ENCODE measurements at places on chromosomes 5 and 9.
A peak's percentile ranks its signal among the peaks of the same experiment; 100 is the strongest.

DNA sequence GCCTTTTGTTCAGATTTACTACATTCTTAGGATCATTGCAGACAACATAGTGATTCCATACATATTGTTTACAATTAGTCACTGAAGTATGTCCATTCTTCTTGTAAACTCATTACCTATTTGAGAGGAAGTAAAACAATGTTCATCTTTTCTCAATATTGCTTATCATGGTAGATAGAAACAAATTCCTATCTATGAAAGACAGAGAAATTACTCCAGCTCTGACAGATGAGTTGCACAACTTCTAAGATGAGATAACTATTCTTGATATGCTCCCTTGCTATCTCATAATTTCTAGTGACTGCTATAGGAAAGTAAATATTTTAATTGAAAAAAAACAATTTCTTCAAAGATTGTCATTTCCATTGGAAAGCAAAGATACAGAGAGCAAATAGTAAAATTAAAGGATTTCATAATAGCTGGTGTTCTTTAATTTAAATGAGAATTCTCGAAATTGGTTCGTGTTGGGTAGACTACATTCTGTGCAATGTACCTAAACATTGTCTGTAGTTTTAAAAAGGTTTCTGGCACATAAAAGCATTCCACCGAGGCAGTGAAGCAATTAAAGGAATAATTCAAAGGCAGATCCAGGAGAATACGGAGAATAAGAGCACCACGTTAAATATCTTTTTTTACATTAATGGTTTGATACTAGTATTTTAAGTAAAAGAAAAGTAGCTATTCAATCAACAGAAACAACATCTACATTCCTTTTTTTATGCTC is 1029.1 kb upstream of the ACO1 start:
- no peak for DNase-seq

- no peak for DNase-seq
These were observed 343.0 kb downstream of the RAB3C start for GRCh38 chr5:58925627-58926540.

DNA sequence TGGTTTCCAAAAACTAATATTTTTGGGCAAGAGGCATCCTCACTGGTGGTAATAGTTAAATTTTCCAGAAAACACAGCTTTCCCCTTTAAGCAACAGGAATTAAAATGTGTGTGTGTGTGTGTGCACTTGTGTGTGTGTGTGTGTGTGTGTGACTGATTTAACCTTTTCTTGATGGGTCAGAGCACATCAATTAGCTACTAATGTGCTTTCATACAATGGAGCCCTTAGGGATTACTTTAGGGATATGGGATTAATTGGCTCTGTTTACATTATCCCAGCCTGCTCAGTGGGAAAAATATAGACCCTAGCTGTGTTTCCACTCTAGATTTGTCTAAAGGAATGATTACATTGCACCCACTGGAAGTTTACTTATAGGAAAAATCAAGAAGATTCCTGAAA is 6.5 kb downstream of the PLCXD3 start:
- no peak for DNase-seq

GRCh38 chr9:5554254-5554653 is 43.9 kb downstream of the PDCD1LG2 start:
- DNase-seq: no peak

DNA sequence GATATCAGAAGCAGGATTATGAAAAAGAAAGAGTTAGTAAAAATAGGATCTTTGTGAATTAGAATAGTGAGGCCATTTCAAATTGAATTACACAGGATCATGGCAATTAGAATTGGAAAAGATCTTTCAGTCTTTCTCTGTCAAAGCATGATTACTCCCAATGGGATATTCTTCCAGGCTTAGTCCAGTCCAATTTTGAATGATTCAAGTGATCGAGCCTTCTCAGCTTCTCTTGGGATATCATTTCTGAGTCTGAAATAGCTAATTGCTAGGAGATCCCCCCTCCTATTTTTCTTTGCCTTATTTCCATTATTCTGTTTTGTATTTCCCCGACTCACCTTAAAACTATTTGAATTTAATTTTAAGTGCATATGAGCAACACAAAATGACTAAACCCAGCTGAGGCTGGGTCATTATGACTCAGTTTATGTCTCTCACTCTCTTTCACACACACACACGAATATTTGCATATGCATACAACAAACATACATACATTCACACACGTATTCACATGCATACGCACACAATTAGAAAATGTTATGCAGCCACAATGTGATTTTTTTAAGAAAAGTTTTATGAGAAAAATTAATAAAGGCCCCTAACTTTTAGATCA is 34.8 kb upstream of the EFNA5 start:
- no peak for DNase-seq

- DNase-seq: no peak
These were observed 119.5 kb downstream of the NR3C1 start for GRCh38 chr5:143284002-143284401.

- no peak for DNase-seq
These were observed 10.4 kb upstream of the FIBCD1 start for GRCh38 chr9:130949188-130950038.

DNA sequence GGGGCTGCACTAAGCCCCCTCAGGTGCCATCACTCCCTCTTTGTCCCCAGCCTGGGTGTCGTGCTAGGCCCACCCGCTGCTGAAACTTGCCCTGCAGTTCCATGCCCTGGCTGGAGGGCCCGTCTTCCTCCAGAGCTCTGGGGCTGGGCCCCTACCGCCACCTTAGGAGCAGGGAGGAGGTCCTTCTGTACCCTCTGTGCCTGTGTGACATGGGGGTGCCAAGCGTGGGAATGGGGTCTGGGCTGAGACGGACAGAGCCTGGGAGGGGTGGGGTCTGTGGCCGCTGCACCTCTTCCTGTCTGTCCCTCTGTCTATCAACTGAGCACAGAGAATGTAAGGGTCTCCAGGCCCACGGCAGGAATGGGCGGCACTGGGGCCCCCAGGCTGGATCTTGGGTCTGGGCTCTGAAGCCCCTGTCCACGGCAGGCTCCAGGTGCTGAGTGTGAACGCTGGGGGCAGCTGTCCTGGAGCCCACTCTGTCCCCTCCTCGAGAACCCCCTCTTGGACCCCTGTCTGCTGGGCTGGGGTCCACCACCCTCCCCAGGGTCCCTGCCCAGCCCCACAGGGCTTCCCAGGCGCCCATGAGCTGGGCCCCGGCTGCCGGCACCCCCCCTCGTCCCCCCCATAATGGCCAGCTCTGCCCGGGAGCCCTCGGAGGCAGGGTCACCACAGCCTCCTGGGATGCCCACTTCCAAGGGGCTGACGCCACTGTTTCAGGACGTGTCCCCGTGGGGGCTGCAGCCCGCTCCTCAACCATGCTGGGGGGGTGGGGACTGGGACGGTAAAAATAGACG is 15.8 kb upstream of the NRARP start:
- DNase-seq: peak; percentile 5

- no peak for DNase-seq
These were observed 4.2 kb downstream of the TPM2 start for GRCh38 chr9:35685506-35685905.

DNA sequence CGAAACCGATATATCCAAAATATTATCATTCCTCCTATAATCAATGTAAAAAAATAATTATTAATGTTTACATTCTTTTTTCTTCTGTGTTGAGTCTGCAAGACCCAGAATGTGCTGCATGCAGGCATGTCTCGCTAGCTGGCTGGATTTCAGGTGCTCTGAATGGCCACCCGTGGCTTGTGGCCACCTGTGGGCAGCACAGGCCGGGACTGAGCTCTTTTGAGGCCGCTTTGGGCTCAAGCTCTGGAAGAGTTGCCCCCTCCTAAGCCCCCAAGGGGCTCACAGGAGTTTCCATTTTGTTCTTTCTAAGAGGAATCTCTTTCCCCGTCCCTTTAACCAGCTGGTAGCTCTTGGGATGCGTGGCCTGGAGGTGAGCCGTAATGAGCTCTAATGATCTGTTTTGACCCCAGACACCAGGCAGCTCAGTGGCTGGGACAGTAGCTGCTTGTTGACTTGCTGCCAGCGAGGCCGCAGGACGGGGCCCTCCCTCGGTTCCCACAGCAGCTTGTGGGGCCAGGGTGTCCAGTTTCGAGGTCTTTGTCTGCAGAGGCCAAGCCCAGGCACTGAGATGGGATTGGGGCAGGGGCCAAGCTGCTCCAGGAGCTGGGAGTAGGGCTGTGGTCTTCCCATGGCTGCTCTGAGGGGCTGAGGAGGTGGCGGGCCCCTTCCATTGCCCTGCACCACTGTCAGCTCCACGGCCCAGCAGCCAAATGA is 20.8 kb downstream of the ASS1 start:
- DNase-seq: no peak

GRCh38 chr9:108049671-108050494 is 560.3 kb upstream of the KLF4 start:
- DNase-seq: no peak

DNA sequence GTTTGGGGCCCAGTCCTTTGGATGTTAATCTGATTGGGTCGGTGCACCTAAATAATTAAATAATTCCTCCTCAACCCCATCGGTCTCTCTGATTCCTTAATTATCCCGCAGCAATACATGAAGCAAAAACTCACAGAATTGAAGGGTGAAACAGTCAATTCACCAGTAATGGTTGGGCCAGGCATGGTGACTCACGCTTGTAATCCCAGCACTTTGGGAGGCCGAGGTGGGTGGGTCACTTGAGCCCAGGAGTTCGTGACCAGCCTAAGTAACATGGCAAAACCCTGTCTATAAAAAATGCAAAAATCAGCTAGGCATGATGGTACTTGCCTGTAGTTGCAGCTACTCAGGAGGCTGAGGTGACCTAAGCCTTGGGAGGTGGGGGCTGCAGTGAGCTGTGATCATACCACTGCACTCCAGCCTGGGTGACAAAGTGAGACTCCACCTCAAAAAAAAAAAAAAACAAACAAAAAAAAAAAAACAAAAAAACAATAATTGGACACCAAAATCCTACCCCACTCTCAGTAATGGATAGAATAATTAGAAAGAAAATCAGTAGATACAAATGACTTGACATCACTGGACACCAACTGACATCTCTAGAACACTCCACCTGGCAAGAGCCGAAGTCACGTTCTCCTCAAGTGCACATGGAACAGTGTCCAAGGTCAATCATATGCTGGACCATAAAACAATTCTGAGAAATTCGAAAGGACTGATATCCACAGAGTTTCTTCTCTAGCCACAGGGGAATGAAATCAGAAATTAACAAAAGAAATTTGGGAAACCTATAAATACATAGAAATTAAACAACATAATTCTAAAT is 5.3 kb downstream of the ABO start:
- no peak for DNase-seq

GRCh38 chr5:53362521-53362941 is 117.9 kb upstream of the FST start:
- no peak for DNase-seq

DNA sequence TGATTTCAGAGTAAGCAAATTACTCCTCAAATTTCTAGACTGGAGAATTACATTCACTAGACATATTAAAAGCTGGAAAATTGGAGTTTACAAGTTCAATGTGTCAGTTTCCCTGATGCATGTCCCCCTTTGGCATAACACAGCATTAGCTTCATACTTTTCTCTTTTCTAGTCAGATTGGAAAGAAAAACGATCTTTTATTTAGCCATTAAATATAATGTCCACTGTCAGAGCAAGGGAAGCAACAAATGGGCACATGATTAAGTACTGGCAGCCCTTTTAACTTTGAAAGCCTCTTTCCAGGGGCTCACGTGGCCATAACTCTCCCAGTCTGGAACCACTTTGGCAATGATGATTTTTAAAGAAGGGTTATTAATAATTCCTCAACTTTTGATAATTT is 203.3 kb downstream of the KCNN2 start:
- no peak for DNase-seq

DNA sequence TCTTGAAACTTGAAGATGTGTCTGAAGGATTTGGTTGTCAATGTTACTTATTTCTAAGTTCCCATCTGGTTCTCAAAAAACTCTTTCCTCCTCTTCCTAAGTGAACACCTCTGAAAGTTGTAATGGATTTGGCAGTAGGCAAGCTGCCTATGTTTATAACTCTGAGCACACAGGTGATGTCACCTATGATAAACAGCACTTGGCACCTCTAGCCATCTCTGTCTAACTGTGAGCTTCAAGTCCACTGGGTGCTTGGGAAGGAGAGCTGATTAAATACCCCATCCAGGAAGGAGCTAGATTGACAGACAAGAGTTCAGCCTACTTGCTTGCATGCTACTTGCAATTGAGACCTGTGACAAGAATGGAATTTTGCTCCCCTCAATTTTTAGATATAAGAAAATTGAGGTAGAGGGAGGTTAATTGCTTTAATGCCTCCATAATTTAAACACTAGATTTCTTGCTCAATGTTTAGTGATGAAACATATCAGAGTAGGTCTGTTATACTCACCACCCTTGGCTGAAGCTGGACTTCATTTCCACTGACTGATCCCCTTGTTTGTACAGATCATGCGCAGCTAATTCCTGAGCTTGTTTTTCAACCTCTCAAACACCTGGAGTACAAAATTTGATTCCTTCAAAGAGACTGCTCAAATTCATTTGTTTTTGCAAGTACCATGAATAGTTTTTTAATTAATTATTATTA is 49.9 kb downstream of the PDE4D start:
- no peak for DNase-seq

DNA sequence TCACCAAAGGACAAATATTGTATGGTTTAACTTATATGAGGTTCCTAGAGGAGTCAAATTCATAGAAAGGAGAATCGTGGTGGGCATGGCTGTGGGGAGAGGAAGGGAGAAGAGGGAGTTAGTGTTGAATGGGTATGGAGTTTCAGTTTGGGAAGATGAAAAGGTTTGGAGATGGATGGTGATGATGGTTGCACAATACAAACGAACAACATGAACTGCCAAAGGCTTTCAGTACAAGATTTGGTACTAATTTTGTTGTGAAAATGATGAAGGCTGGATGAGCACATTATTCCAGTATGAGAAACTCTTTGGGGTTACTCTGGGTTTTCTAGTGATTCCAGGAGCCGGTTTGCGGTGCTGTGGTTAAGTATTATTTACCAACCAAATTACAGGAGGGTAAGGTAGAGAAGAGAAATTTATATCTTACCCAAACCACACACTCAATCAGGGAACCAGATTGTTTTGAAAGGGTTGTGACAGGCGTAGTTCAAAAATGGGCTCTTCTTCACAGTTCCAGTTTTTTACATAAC is 112.0 kb upstream of the TBC1D2 start:
- no peak for DNase-seq

DNA sequence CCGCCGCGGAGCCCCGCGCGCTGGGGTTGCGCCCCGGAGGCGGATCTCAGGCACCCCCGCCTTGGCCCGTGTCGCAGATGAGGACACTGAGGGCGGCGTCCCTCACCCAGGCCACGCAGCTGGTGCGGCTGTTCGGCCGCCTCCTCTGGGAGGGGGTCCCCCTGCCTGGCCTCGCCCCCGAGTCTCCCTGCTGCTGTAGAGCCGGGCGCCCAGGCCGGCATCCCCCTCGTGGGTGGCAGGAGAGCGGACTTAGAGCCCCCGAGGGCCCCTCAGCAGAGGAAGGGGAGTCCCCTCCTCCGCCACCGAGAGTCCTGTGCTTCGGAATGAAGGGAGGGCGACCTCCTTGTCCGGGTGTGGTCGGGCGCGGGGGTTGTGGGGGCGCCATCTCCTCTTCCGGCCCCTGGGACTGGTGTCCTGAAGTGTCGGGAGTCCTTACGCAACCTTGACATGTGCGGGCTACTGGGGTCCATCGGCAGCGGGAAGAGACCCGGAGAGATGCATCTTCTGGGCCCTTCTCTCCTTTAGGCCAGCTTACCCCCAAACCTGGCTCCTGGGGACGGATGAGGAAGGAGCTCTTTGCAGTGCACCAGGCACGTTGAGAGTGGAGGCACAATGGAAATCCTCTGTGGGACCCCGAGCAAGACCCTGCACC is 11.7 kb upstream of the EXOSC2 start:
- DNase-seq: no peak

GRCh38 chr9:14341437-14342122 is 27.6 kb upstream of the NFIB start:
- peak; percentile 53 for DNase-seq

All from endothelial cell (in vitro differentiated cells).